Activated CD4-positive, alpha-beta T cell treated with anti-CD3 and anti-CD28 coated beads, Interleukin-2, amount 10 ng/mL, durations not matched to agents 24 days and 14 days (primary cell): ENCODE measurements at places on chromosomes 4 and X. TPM values are rescaled to one million over a fixed set of nuclear protein-coding genes. Genes with fewer than 3 reads are reported as not detected.

The ZNF157 gene
- 0.31 and 0.40 TPM in 2 replicates for total RNA-seq

The SPATA4 gene
- total RNA-seq: 0.12 TPM in 1 of 2 replicates, not detected in the other

The RNF150 gene
- total RNA-seq: 0.02 TPM in 1 of 2 replicates, not detected in the other

DNA sequence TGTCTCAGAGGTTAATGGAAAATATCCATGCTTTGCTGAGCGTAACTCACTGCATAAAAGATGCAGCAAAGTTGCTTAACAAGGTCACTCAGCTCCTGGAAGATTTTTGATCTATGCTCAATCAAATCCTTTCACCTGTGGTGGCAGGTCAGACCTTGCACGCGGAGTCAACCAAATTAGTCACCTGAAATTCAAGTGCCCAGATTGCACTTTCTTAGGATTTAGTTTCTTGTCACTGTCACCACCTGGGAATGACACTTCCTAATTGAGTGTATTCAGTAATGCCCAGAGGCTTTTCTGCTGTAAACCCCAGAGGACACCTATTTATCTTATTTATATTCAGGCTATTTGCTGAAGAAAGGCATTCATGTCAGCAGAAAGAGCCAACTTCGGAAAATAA is 215.8 kb upstream of the SMIM31 start:
- DNase-seq: no peak
- H3K4me1 ChIP-seq: no peaks in the 10 kb centered on the region
- no peaks in the 10 kb centered on the region for H3K36me3 ChIP-seq

The ATP1B4 gene
- total RNA-seq: not detected in 2 replicates
